A549 treated with DMSO at 1 μM for 4 hours (cell line): ENCODE measurements at places on chromosomes 3 and 15. TPM values are rescaled to one million over a fixed set of nuclear protein-coding genes. Genes with fewer than 3 reads are reported as not detected.

LIPC gene
- total RNA-seq, result 0.11 to 0.16 TPM in 2 of 5 replicates, not detected in the others

RPL14 gene
- 740 to 776 TPM (median 756 TPM) in 5 replicates for total RNA-seq

MELTF gene
- 46.4 to 63.5 TPM (median 58.3 TPM) in 5 replicates for total RNA-seq

SPATA12 gene
- 0.45 to 0.64 TPM (median 0.52 TPM) in 5 replicates for total RNA-seq

AMT gene
- 0.24 to 0.62 TPM (median 0.26 TPM) in 5 replicates for total RNA-seq

U2SURP gene
- total RNA-seq, result 75.5 to 106 TPM (median 94.9 TPM) in 5 replicates

TMEM44 gene
- total RNA-seq, result 9.3 to 12.6 TPM (median 10.8 TPM) in 5 replicates

TTLL13 gene
- 0.14 to 0.16 TPM (median 0.15 TPM) in 4 of 5 replicates, not detected in the other for total RNA-seq

ABI3BP gene
- total RNA-seq, result 1.0 to 4.1 TPM (median 1.7 TPM) in 5 replicates

SLC9C1 gene
- total RNA-seq, result not detected in 5 replicates

ULK3 gene
- total RNA-seq, result 28.2 to 50.1 TPM (median 34.5 TPM) in 5 replicates
